Activated CD4-positive, CD25-positive, alpha-beta regulatory T cell (primary cell): ENCODE measurements at places on chromosomes 1 and 21.

- DNase-seq: no peak
Measured at GRCh38 chr1:222736470-222736869, 532 bp upstream of the FAM177B start.

DNA sequence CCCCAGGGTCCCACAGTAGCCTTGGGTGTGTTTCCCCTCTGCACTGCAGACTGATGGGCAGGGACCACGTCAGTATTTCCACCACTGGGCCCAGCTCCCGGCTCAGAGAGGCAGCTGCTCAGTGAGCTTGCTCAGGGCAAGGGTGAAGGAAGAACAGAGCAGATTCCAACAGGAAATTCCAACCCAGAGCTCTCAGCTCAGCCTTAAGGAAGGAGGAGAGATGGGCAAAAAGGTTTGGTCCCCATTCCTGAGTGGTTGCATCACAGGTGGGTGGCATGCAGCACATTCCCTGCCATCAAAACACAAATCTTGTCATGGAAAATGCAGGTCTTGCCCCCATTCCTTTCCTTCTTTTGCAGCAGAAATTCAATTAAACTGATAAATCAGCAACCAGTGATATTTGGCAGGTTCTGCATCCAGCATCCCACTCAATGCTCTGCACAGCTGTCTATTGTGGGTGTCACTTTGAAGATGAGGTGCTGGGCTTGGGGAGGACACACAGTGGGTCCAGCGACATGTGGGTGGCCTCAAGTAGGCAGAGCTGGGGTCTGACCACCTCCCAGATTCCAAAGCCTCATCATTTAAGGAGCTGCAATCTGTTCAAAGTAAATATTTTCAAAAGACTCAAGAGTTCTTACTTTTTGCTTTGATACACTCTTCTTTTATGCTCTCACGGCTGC lies 315.4 kb downstream of the DSCAM start:
- no peak for DNase-seq

GRCh38 chr1:51421964-51422363 lies 91.6 kb upstream of the TTC39A start:
- DNase-seq: no peak

- no peak for DNase-seq
Measured at GRCh38 chr1:32485554-32486255, 20.8 kb downstream of the ZBTB8B start.

DNA sequence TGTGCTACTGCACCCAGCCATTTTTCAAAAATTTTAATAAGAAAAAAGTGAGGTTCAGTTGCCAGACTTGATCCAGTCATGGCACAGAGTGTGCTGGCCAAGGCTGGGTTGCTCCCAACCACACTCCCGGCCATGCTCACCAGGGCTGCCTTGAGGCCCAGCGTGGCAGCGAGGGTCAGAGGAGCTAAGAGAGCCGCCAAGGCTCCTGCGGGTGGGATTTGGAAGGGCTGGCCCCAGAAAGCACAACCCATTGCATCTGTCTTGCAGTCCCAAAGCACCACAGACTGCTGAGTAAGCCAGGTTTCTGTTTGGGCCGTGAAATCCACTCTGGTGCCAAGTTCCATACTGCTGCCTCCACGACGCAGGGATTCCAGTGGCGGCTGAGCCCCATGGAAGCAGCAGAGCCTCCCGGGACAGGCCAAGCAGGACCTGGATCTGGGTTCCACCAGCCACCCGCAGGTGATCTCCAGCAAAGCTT lies 22.6 kb downstream of the ZBTB17 start:
- no peak for DNase-seq

GRCh38 chr1:198699167-198700015 lies 60.6 kb downstream of the PTPRC start:
- peak; percentile 50 for DNase-seq

DNA sequence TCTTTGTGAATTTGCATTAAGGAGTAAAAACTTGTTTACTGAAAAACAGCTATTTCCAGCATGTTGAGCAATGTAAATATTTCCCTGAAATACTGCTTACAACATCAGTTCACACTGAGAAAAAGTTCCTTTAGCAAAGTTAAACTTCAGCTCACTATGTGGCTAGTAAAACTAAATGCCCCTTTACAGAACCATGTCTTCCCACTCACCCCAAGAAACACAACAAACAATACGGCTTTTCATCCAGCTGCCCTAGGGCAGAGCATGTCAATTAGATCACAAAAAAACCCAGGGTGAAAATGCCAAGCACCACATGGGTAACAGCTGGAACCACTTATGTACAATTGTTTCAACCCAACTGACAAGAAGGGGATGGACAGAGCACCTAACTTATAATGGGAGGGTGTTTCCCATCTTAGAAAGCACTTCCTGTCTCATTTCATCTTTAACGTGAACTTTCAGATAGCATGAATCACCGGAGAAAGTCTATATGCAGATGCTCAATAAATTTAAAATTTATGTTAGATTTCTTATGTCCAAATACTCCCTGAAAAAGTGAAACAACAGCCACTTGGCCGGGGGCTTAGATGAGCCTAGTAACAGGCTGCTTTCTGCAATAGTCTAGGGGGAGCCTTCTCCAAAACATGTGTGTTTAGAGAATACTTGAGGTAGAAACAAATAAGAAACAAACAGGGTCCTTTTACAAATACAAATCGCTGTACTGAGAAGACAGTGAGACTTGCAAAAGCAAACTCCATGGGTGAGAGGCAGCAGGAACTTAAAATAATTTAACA lies 6.6 kb downstream of the NID1 start:
- DNase-seq: no peak

DNA sequence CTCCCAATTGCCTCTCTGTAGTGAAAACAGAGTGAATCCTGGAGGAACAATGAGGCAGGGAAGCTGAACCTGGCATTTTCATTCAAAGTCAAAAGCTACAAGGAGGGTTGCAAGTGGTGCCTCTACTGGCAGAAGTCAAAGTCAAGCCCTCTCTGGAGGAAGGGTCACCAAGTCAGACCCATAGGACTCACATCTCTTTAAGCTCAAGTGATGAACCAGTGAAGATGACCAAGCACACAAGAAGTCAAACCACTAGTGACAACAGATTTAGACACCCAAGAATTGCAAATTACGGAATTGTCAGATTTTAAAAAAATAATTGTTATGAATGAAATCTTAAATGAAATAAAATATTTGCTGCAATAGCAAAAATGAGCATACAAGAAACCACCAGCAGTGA lies 81.1 kb upstream of the ATP1B1 start:
- no peak for DNase-seq

- no peak for DNase-seq
Measured at GRCh38 chr21:33259995-33260394, 6.2 kb upstream of the IL10RB start.

GRCh38 chr1:11558871-11559590 lies 80.1 kb downstream of the DISP3 start:
- DNase-seq: no peak

GRCh38 chr1:55275941-55276341 lies 60.8 kb upstream of the USP24 start:
- DNase-seq: no peak

GRCh38 chr1:154906621-154907081 lies 29.9 kb downstream of the PMVK start:
- DNase-seq: no peak

DNA sequence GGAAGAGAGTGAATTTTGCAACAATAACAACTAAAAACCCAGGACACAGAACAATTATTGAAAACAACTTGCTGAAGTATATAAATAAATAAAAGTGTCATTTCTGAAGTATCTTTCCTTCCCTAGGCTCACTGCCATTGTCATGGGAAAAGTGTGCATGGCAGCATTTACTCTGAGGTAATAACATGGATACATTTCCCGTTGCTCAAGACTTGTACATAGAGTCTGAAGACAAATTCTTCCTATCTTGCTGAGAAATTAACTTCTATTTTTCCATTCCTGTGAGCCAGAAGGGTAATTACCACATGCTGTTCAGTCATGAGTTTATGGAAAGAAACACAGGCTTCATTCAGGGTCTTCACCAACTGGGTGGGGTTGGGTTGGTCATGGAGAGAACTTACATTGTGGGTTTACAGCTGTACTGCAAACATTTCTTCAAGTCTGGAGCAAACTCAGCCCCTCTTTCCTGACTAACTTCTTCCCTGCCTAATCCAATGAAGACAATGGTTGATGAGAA lies 32.2 kb downstream of the ST6GALNAC3 start:
- no peak for DNase-seq

DNA sequence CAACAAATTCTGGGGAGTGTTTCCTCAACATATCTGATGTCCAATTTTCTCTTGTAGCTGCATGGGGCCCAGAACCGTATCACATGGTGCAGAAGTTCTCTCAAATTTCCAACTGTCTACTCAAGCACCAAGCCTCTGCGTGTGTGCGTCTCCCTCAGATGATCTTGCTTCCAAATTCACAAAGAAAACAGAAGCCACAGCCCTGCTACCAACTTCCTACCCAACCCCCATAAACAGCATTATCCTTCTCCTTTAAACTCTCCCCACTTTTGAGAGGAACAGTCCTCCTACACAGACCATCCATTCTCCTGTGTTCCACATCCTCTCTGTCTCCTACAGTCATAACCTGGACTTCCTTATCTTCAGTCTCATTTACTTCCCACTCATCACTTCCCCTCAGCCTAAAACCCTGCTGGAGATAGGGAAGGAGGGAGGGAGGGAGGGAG lies 354.1 kb downstream of the SMYD3 start:
- no peak for DNase-seq

DNA sequence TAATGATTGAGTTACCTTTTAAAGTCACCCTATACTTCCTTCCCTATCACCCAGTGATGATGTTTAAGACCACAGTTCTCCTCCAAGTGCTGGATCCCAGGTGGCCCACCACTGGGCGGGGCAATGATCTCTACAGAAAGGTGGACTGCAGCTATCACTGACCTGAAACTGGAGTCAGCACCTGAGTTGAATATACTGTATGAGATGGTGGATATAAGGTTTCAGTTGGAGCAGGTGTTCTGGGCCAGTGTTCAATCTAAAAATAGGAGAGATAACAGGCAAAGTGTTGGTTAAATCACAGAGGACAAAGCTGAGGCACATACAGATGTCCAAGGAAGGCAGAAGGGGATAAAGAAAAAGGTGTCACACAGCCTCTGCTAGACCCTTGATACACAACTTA lies 96.6 kb downstream of the SIPA1L2 start:
- DNase-seq: no peak

DNA sequence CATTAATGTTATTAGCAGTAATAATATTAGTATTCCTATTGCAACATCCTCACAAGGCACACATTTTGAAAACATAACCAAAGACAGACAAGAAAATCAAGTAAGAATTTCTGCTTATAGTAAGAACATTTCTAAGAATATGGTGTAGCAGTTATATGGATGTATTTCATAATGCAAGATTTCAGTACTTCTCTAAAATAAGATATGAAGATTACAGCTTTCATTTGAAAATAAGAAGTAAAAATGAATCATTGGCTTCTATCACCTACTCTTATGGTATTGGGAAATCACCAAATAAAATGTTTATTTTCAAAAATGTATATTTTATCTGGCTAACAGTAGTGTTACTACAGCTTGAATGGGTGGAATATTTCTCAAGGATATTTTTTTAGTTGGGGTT lies 103.8 kb upstream of the USP25 start:
- no peak for DNase-seq

- no peak for DNase-seq
Measured at GRCh38 chr1:66217561-66217960, 316.4 kb upstream of the SGIP1 start.

DNA sequence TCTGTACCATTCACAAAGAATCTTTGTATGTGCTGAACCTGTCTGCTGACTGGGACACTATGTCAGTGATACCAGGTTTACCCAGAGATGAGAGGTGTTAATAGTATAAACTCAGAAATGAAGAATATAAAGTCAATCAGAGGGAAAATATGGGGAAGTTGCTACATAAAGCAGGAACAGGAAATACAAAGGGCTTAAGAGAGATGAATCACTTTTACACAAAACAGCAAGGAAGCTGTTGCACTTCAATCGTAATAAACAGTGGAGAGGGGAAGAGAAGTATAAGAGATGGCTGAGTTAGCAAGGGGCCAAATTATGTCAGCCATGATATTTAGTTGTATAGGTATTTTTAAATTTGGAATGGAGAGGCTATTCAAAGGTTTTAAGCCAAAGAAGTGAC lies 890.2 kb upstream of the NCAM2 start:
- no peak for DNase-seq

GRCh38 chr1:246004301-246004700 lies 502.8 kb downstream of the SMYD3 start:
- no peak for DNase-seq

DNA sequence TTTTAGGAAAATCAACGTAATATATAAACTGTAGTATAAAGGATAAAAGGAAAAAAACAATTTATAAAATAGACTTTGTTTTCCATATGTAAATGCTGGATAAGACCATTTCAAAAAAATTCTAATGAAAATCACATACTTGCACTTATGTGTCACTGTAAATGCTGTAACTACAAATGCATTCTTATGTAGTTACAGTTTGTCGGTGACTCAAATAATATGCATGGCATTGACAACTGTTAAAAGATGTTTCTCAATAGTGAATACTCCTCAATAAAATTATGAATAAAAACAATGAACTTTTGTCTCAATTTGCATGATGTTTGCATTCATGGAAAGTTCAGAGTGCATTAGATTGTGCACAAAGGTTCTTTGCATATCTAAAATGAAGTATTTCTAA lies 614.0 kb upstream of the CHRM3 start:
- no peak for DNase-seq

- DNase-seq: no peak
Measured at GRCh38 chr1:187894349-187894748, 1065.6 kb downstream of the PLA2G4A start.

DNA sequence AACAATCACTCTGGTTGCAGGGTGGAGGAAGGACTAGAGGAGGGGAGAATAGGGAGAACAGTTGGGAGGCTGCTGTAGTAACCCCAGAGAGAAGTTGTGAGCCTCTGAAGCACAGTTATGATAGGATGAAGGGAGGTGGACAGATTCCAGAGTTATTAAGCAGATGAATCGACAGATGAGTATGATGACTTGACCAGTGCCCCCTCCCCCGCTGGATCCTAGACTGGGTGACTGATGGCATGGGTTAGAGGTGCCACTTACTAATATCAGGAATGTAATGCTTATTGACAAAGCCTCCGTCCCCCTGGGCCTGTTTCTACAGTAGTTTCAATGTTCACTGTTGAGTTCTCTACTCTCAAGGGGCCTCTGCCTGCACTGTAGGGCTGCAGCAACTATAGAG lies 14.0 kb upstream of the TIPRL start:
- no peak for DNase-seq

GRCh38 chr1:246311461-246311860 lies 195.6 kb downstream of the SMYD3 start:
- no peak for DNase-seq

- no peak for DNase-seq
Measured at GRCh38 chr1:183075861-183076260, 52.6 kb downstream of the LAMC1 start.

GRCh38 chr1:224864006-224864405 lies 65.5 kb upstream of the DNAH14 start:
- no peak for DNase-seq

DNA sequence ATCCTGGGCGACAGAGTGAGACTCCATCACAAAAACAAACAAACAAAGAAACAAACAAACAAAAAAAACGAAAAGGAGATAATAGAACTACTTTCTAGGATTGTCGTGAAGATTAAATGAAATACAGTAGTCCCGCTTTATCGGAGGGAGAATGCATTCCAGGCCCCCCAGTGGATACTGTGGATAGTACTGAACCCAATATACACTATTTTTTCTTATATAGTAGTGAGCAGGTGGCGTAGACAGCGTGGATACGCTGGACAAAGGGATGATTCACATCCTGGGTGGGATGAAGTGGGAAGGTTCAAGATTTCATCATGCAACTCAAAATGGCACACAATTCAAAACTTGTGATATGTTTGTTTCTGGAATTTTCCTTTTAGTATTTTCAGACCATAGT lies 8.0 kb downstream of the SLC35F3 start:
- no peak for DNase-seq
